ENCODE measurements at places on chromosomes 13 and 19.

GRCh38 chr19:21498651-21499050 lies 6.8 kb upstream of the ZNF429 start:
- DNase-seq = no peak

DNA sequence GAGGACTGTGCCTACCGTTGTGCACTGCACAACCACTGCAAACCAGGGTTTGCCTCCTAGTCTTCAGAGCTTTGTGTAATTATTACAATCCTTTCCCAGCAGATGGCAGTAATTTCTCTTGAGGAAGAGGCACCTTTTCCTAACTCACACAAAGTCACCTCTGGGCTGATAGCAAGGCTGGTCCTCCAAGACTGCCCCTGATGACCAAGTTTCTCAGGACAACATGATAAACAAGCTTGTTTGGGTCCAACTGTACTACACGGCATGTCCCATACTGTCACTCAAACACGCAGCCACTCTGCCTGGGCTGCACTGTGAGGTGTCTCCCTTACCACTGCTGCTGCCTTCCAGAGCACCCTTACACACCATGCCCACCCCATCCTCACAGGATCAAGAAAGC lies 39.3 kb downstream of the RFXAP start:
- peak; percentile 53 for DNase-seq

GRCh38 chr19:15399234-15399515 lies 19.6 kb upstream of the AKAP8 start:
- no peak for DNase-seq

- DNase-seq = peak; percentile 8
These were observed 1.5 kb downstream of the GNA11 start for GRCh38 chr19:3095441-3096191.

DNA sequence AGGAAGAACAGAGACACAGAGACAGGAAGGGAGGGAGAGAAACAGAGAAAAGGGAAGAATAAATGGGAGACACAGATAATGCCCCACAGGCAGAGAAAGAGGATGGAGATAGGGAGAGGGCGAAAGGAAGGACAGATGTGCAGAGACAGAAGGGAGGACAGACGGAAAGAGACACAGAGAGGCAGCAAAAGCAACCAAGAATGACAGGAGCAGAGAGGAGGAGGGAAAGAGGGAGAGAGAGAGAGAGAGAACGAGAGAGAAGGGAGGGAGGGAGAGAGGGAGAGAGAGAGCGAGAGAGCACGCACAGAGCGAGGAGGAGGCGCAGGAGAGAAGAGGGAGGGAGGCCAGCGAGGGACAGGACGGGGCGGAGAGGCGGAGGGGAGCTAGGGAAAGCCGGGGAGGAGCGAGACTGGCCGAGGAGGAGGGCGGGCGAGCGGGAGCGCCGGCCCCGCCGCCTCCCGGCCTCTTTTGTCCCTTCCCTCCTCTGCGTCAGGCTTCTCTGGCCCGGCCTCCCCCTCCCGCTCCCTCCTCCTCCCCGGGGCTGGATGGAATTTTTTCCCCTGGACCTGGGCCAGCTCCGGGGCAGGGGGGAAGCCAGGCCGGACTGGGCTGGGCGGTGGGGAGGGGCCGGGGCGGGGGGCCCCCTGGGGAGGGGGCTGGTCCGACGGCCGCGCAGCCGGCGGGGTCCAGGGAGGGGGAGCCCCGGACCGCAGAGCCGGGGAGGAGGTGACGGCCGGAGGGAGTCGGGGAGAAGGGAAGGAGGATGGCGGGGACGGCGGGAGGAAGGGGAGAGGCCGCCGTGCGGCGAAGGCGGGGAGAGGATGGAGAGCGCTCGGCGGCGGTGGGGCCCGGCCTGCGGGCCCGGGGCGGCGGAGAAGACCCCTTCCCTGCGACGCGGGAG lies 4.2 kb upstream of the SPACA6 start:
- peak; percentile 96 for DNase-seq

DNA sequence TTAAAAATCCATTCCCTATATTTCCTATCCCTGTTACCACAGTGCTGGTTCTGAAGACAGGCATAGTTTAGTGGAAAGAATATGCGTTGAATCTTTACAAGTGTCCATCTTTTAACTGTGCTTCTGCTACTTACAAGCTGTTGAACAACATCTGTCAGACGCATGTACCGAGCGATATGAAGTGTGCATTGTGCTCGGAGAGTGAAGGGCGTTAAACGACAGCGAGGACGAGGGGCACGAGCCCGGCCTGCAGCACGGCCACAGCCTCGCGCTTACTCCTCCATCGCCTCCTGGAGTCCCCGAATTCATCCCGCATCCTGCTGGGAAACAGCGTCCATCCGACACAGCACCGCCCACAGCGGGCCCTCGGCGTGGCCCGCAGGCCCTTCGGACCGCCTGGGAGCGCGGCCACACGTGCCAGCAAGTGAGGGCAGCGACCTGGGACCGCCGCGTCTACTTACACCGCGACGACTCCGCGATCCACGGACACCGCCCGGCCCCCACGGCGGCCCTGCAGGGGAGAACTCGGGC lies 514 bp downstream of the PCID2 start:
- DNase-seq = peak; percentile 58

DNA sequence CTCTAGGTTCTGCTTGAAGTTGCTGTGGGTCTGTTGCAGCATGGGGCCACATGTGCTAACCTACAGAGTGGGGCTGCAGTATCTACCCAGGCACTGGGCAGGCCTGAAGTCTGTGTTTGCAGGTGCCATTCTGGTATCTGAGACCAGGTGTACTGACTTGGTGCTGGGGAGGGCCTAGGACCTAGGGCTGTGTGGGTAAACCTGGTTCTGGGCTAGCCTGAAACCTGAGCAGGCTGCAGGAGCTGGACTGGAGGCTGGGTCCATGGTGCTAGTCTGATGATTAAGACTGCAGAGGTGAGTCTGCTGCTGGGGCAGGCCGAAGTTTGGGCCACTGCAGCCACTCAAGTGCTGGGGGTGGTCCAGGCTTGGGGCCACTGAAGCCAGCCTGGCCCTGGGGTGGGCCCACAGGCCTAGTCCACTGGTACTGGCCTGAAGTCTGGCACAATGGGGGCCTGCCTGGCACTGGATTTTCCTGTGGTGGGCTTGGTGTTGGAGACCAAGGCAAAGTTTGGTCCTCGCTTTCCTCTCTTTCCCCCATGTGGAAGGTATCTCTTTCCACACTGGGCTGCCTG lies 310.6 kb downstream of the NDFIP2 start:
- DNase-seq = no peak

DNA sequence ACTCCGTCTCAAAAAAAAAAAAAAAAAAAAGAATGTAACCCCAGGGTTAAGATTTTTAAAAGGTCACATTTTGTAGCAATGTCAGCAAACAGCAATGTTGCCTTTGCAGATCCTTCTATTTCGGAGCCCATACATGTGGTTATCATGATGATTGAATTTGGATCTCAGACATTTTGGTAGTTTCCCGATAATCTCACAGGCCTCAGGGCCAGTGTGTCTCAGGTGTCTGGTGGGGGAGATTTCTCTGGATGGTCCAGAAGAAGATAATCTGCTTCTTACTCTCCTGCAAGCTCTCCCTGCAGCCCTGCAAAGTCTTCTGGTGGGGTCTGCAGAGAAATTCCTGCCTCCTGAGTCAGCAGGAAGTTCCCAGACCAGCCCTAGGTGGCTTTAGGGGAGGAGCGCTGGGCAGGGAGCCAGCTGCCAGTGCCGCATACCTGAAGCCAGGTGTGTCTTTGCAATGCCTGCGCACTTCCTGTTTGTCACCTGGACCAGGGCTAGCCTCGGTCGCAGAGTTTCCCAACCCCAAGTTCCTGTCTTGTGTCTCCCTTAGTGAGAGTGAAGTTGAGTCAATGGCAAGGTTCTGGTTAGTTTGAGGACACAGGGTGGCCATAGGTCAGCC lies 1.4 kb downstream of the SH2D3A start:
- no peak for DNase-seq

GRCh38 chr13:108272333-108272732 lies 2.8 kb downstream of the TNFSF13B start:
- peak; percentile 33 for DNase-seq

GRCh38 chr19:1465191-1466016 lies 13.6 kb downstream of the C19orf25 start:
- DNase-seq = peak; percentile 0

Measured in HCEC 1CT (cell line).